ENCODE measurements at places on chromosomes 12 and 14.

DNA sequence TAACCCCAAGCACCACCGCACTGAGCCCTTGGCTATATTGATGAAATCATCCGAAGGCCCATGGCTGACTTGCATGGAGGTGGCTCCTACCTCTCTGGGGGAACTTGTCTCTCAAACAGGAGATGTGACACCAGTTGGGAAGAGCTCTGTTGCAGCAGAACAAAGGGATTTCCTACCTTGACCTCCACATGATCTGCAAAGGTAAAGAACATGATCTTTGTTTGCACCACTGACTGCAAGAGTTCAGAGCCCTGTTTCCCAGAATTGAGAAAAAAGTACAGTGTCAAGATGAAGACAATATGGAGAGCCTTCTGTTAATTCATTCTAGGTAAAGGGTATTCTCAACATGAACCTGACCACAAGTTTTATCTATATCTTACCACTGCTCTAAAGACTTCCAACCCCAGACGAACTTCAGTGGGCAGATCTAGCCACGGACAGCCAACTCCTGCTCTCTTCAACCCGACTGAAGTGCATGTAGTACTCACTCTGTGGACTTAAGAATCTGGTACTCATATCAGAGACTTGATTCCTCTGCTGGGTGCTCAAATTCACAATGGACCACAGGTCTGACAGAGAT is 32.1 kb downstream of the ZFYVE26 start:
- no peak for DNase-seq

DNA sequence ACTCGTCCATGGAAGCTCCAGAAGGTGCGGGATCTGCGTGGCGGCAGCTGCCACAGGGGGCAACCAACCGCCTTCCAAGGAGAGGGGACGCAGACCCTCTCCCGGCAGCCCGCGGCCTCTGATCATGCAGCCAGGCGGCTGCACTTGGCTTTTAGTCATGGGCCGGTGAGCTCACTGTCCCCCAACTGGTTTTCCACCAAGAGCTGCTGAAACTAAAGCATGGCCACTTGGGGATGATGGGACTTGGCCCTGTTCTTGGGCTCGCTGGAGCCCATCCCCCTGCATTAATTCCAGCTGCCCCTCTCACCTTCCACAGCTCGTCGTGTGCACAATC is 39.1 kb downstream of the CCDC85C start:
- no peak for DNase-seq

DNA sequence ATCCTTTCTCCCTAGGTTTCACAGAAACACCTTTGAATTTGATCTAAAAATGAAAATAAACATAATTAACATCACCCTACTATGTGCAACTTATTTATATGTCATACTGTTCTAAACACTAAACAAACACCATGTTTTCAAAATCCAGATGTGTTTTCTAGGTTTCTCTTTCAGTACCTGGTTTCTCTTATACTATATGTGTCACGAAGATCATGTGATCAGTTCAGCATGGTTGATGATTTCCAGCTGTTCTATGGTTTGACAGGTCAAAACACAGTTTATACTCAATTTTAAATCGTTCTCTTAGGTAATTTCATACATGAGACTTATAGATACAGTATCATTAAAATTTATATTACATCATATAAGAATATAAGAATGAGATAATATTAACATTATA is 373.1 kb downstream of the SOX5 start:
- DNase-seq, result no peak

GRCh38 chr12:75704208-75704607 is 192.8 kb upstream of the KRR1 start:
- no peak for DNase-seq

- no peak for DNase-seq
These were observed 368.3 kb downstream of the ZFP36L1 start for GRCh38 chr14:68424443-68425172.

DNA sequence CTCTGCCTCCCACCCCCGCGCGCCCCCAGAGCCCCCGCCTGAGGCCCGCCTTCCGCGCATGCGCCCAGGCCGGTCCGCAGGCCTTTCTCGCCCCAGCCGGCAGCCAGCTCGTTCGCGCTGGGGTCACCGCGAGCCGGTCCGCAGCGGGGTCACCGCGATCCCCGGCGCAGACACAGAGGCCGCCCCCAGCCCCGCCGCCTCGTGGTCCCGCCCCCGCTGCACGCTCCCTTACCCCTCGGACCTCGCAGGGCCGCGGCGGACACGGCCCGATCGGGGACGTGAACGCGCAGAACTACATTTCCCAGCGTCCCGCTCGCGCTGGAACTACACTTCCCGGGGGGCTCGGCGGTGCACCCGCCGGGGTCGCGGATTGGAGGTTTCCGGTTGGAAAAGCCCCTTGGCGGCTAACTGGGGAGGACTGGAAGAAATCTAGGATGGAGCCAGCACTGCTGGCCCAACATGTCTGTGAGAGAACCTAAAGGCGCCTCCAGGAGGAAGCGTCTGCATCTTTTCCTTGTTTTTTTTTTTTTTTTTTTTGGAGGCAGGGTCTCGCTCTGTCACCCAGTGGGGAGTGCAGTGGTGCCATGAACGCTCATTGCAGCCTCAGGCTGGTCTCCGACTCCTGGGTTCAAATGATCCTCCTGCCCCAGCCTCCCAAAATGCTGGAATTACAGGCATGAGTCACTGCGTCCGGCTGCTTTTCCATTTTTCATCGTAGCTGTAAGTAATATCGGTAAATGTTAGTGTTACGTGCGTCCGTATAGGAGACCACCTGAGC is at the start of gene ZNF605:
Gene ZNF605 (minus strand): TSS at position 296 of the 778 bp plus-strand sequence. CDS start 10,671 bp downstream, outside the sequence.
- peak; percentile 71 for DNase-seq

DNA sequence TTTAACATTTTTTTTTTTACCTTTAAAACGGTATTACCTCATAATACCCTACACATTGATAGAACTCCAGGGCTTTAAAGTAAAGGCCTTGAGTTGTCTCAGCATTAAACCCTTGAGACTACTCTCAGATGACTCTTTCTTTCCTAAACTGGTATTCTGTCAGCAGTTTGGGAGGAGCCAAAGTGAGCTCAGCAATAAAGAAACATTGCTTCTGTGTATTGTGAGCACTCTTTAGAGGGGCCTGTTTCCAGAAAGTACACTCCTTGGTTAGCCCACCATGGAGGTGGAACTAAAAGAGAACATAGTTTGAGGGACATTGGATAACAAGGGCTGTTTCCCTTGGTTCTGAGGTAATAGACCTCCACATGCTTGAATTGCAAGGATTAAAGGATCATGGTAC is 20.4 kb downstream of the MAP3K12 start:
- no peak for DNase-seq

GRCh38 chr14:97432586-97432985 is 635.4 kb downstream of the VRK1 start:
- DNase-seq, result no peak

- no peak for DNase-seq
These were observed 344.6 kb downstream of the C12orf75 start for GRCh38 chr12:105674871-105675699.

All from stimulated activated CD8-positive, alpha-beta memory T cell treated with anti-CD3 and anti-CD28 coated beads, Interleukin-4, amount 100 ng/mL, for 1 hour (primary cell).